ENCODE measurements at places on chromosomes 2 and 18.

DNA sequence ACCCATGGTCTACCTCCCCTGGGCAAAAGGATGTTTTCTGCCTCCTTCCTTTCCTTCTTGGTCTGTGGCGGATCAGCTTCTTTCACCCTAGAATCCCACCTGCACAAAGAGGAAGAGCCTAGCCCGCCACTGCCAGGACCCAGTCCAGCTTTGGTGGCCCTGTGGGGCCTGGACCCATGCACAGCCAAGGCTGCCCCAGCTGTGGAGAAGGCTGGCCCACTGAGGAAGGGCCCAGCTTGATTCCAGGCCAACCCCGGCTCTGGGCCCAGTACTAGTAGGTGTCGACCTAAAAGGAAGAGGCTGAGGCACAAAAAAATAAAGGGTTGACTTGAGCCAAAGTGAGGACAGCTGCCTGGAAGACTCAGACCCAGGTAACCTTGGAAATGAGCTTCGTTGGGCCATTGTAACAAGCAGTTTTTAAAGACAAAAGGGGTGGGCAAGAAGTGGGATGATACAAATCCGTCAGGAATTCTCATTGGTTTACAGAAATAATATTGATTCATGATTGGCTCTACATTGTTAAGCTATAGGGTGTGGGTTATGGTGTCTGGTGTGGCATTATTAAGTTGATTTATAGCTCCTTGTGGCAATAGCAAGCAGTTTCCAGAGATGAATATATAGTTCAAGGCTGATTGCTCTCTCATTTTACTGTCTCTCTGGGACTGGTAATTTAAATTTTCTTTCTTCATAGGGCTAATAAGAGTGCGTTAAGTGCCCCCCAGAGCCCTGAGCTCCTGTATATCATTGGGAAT is 29.8 kb upstream of the MAL start:
- DNase-seq: no peak

- DNase-seq: no peak
Observed at GRCh38 chr2:135494917-135495316, 36.1 kb downstream of the ZRANB3 start.

GRCh38 chr2:221596192-221596591 is 24.1 kb upstream of the EPHA4 start:
- DNase-seq: no peak

DNA sequence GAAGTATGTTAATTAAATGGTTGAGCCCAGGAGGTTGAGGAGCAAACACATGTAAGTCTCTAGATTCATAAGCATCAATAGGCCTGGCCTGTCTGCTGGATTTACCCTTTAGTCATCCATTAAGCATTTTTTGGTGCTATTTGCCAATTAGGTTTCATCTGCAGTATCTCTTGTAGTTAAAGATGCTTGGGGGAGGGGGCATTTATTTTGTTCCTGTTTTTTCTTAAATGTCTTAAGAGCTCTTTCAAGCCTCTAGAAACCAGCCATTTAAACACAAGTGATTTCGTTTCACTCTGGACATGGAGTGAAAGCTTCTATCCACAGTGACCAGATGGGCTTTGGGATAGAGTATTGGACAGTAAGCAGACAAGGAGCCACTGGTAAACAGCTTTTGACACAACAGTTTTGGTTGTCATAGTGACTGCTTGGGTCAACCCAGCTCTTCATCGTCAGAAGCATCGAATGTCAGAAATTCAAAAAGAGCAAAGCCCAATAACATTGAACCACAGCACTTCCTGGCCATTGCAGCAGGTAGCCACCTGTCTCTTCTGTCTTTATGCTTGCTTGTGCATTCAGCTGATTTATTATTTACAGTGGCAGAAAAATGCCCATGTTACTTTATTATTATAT is 4.9 kb downstream of the QPCT start:
- no peak for DNase-seq

- no peak for DNase-seq
Observed at GRCh38 chr2:168169097-168169745, 78.2 kb downstream of the STK39 start.

- no peak for DNase-seq
Observed at GRCh38 chr2:145861940-145862339, 1342.0 kb upstream of the ZEB2 start.

DNA sequence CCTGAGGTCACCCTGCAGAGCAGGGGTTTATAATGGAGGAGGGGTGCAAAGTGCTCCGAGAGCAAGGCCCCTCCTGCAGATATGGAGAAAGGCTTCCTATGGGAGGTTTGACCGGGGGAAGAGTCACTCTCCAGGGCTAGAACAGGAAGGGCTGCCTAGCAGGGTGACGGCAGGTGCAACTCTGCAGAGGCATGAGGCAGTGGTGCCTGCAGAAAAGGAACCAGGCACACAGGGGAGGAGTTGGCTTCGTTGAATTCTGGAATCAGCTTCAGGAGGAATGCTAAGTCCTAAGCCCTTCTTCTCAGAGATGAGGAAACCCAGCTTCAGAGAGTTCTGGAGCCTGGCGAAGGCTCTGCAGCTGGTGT is 17.5 kb upstream of the HPCAL1 start:
- DNase-seq: no peak

DNA sequence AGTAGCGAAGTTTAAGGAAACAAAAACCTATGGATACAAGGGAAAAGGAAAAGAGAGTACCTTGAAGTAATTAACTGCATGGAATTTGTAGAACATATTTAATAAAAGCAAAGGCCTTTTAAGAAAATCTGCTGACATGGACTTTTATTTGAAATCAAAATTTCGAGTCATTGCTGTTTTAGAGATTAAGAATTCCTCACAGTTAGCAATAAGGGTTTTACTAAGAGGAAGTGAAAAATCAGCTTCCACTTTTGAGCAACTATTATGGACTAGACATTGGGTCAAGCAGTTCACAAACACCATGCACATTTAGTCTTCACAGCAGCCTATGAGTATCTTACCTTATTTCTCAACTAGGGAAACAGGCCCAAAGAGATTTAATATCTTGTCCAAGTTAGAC is 876.3 kb downstream of the BCL11A start:
- no peak for DNase-seq

- no peak for DNase-seq
Observed at GRCh38 chr2:20424300-20425290, 22.3 kb upstream of the RHOB start.

- no peak for DNase-seq
Observed at GRCh38 chr18:69686861-69687260, 260.8 kb downstream of the CD226 start.

- DNase-seq: no peak
Observed at GRCh38 chr2:221572821-221573429, 821 bp upstream of the EPHA4 start.

GRCh38 chr2:81077396-81077795 is 772.8 kb upstream of the LRRTM1 start:
- peak; percentile 66 for DNase-seq

- no peak for DNase-seq
Observed at GRCh38 chr2:202408546-202409140, 32.5 kb downstream of the BMPR2 start.

DNA sequence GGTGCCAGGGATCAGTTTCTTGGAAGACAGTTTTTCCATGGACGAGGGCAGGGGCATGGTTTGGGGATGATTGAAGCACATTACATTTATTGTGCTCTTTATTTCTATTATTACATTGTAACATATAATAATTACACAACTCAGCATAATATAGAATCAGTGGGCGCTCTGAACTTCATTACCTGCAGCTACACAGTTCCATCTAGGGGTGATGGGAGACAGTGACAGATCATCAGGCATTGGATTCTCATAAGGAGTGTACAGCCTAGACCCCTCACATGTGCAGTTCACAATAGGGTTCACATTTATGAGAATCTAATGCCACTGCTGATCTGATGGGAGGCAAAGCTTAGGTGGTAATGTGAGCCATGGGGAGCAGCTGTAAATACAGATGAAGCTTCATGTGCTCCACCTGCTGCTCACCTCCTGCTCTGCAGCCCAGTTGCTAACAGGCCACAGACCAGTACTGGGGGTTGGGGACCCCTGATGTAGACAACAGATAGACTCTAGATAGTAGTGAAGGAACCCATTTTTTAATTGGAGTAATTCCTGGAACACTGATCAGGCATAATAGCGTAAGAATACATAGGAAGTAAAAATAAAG is 41.5 kb upstream of the MC4R start:
- no peak for DNase-seq

DNA sequence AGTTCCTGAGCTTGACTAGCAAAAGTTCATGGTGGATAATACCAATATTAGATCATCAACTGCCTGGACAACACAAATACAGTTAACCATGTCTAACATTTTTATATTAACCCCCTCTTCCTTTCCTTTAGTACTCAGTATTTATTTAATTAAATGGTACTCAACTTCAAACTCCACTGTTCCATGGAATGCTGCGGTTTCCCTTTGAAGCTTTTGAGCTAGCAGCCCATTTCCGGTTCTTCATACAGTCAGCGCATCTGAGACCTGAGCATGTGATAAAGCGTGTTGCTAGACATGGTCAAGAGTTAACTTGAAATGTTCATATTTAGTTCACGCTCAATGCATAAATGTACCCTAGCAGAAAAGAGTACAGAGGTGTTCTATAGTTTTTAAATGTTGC is 278.4 kb downstream of the ALPK2 start:
- DNase-seq: no peak

- DNase-seq: no peak
Observed at GRCh38 chr2:220125551-220125950, 498.1 kb downstream of the SLC4A3 start.

- DNase-seq: no peak
Observed at GRCh38 chr2:224223851-224224555, 177.9 kb downstream of the FAM124B start.

GRCh38 chr2:32783933-32784332 is 156.1 kb downstream of the TTC27 start:
- no peak for DNase-seq

- DNase-seq: no peak
Observed at GRCh38 chr2:1800716-1801388, 56.5 kb upstream of the PXDN start.

DNA sequence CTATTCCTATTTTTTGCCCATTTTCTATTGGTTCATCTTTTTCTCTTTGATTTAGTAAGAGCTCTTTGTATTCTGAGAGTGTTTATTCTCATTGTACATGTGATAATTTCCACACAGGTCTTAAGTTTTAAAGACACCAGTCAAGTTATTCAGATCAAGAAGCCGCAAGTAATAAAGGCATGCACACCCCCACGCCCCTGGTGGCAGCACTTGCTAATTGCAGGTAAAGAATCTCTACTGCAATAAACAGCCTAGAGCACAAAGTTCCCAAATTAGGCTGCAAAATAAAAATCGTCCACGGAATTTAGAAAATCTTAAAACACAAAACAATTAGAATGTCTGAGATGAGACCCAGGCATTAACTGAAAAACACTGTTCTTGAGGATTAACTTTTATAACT is 45.2 kb downstream of the ST3GAL5 start:
- DNase-seq: peak; percentile 11

DNA sequence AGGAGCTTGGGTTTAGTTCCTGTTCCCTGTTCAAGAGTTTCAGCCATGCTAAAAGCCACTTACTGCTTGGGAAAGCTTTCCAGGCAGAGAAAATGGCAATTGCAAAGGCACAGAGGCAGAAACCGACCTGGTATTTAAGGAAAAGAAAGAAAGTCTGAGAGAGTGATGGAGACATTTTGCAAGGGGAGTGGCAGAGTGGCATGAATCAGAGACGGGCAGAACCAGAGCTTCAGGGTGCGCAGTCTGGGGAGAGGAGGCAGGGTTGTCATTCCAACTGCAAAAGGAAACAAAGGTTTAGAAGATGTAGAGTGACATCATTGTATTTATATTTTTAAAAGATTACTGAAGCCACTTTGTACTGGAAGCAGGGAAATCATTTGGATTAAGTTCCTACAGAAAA is 14.9 kb upstream of the GNAL start:
- DNase-seq: no peak

DNA sequence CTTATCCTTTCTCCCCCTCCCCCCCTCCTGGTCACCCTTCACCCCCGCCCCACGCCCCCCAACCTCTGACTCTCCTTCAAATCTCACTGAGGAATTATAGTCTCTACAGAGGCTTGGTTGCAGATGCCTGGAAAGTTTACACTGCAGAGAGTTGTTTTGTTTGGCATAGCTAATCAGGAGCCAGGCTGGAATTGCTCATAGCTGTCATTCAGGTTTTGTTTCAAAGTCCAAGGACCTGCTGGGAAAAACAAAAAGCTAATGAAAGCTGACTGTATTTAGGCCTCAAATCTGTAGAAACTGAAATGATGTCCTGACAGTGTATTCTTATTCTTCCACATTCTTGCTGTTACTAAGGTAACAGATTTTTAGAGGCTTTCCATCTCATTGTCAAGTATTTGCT is 22.6 kb downstream of the GREB1L start:
- DNase-seq: peak; percentile 38

DNA sequence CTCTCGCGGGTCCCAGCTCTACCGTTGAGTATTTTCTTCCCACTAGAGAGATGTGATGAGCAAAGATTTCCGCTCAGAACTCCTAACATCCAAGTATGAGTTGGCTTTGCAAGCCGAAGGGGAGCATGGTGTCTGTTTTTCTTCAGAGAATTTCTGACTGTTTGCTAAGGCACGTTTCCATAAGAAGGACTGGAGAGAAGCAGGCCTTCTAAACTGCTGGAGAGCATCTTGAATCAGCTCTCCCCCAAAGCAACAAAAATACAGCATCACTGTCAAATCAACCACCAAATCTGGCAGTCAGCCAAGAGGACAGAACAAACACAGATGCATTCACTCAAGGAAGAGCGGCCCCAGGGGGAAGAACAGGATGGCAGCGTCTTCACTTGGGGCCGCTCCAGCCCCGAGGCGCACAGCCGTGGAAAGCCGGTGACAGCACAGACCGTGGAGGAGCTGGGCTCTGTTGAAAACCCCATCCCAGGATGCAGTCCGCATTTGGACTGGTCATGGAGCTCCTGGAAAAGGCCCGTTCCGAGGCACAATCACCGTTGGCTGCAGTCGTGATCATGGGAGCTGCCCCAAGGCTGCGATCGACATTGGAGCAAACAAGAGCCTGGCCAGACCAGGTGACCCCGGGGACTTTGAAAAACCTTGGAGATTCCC is 101.4 kb downstream of the NFATC1 start:
- no peak for DNase-seq

- no peak for DNase-seq
Observed at GRCh38 chr2:55883357-55883756, 40.2 kb downstream of the EFEMP1 start.

DNA sequence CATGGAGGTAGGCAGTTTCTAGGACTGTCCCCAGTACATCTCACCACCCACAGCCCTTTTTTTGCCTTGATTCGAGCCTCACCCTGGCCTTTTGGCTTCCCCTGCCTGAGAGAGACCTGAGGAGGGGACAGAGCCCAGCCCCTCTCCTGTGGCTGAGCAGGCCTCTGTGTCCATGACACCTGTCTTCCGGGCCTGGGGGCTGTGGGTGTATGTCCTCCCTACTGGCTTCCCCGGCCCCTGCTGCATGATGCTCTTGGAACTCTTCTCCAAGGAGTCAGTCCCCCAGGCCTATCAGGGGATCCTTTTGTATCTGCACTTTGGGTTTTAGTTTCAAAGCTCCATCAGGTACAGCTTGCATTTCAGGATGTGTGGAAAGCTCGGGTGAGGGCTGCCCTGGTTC is 80.4 kb downstream of the STPG4 start:
- no peak for DNase-seq

- DNase-seq: no peak
Observed at GRCh38 chr2:138177693-138178092, 213.4 kb downstream of the HNMT start.

- no peak for DNase-seq
Observed at GRCh38 chr18:64091526-64091925, 57.4 kb downstream of the LINC00305 start.

GRCh38 chr2:98518101-98518500 is 73.4 kb downstream of the INPP4A start:
- DNase-seq: no peak

Data from NT2/D1 (cell line).